ENCODE measurements at places on chromosomes 12 and 14. TPM values are rescaled to one million over a fixed set of nuclear protein-coding genes. Genes with fewer than 3 reads are reported as not detected.

The ZNF84 gene
- total RNA-seq, result 12.2 TPM

The TMEM52B gene
- not detected for total RNA-seq

The STYK1 gene
- 0.28 TPM for total RNA-seq

The NFE2 gene
- not detected for total RNA-seq

The SLCO1B1 gene
- 0.26 TPM for total RNA-seq

The RNASE3 gene
- total RNA-seq, result not detected

The PROX2 gene
- total RNA-seq, result not detected

The TMCC3 gene
- total RNA-seq, result 1.5 TPM

The CEP170B gene
- 13.0 TPM for total RNA-seq

The GRIP1 gene
- 2.0 TPM for total RNA-seq

The NRL gene
- 0.65 TPM for total RNA-seq

The ADAM20 gene
- total RNA-seq, result not detected

The SYNE3 gene
- total RNA-seq, result 0.17 TPM

The ALG10 gene
- total RNA-seq, result 3.1 TPM

The APOF gene
- total RNA-seq, result not detected

The OR9K2 gene
- not detected for total RNA-seq

The FICD gene
- 2.1 TPM for total RNA-seq

The EAPP gene
- total RNA-seq, result 57.2 TPM

The ART4 gene
- not detected for total RNA-seq

The DNAAF2 gene
- 9.4 TPM for total RNA-seq

The VRTN gene
- not detected for total RNA-seq

The DBX2 gene
- total RNA-seq, result not detected

The B4GALNT1 gene
- total RNA-seq, result 51.6 TPM

The ETNK1 gene
- 29.9 TPM for total RNA-seq

The CHFR gene
- 20.3 TPM for total RNA-seq

The GTF2A1 gene
- total RNA-seq, result 13.3 TPM

The CDKN3 gene
- 68.2 TPM for total RNA-seq

The TPH2 gene
- total RNA-seq, result not detected

The RASSF9 gene
- 0.67 TPM for total RNA-seq

The PHETA1 gene
- total RNA-seq, result 10.8 TPM

The PMEL gene
- total RNA-seq, result 1.3 TPM

The ACOT6 gene
- total RNA-seq, result not detected

The NEUROD4 gene
- not detected for total RNA-seq

The P2RX2 gene
- total RNA-seq, result not detected

The FAIM2 gene
- not detected for total RNA-seq

The MIP gene
- not detected for total RNA-seq

The ADGRD1 gene
- total RNA-seq, result 0.50 TPM

The VDR gene
- total RNA-seq, result 3.2 TPM

The CD69 gene
- total RNA-seq, result not detected

The BCL2L14 gene
- total RNA-seq, result not detected

The SYCP3 gene
- not detected for total RNA-seq

The DIO3 gene
- not detected for total RNA-seq

The PRICKLE1 gene
- total RNA-seq, result 0.58 TPM

The MGP gene
- 0.45 TPM for total RNA-seq

The OTX2 gene
- not detected for total RNA-seq

The LTBP2 gene
- 8.3 TPM for total RNA-seq

Data from A549 treated with ZK216348 at 1 μM for 4 hours (cell line).